ENCODE measurements at places on chromosomes 1 and 21.

- no peak for DNase-seq
These were observed 5.3 kb downstream of the LUZP1 start for GRCh38 chr1:23163395-23163794.

- peak; percentile 88 for DNase-seq
These were observed 18.7 kb downstream of the MFSD2A start for GRCh38 chr1:39973503-39974135.

GRCh38 chr1:39142401-39143060 is 62.0 kb upstream of the MACF1 start:
- no peak for DNase-seq

DNA sequence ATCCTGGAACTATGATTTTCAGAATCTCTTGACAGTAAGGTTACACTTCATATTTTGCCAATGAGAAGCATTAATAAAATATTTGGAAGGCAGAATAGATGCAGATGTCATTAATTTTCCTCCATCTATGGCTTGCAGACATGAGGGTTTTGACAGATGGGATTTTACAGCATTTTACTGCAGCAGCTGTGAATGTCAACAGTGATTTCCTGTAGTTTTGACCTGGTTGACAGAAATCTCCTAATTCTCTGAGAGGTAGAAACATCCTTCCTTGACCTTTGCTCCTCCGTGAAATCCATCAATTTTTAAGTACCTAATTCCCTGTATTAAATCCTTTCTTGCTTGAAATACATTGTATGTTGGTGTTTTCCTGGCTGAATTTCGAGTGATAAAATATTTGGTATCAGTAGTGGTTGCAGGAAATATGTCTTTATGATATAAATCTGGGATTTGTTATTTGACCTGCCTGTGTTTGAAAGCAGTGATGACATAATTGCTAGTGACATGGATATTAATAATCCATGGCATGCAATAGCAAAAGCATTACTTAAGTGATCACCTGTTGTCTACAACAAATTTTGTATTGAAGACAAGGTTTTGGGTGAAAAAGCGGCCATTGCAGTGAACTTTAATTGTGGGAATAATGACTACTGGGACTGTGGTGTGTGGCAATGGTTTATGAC is 73.9 kb downstream of the HLX start:
- no peak for DNase-seq

GRCh38 chr1:59237900-59238299 is 59.0 kb upstream of the FGGY start:
- no peak for DNase-seq

GRCh38 chr1:76269155-76269554 is 194.6 kb downstream of the ST6GALNAC3 start:
- no peak for DNase-seq

DNA sequence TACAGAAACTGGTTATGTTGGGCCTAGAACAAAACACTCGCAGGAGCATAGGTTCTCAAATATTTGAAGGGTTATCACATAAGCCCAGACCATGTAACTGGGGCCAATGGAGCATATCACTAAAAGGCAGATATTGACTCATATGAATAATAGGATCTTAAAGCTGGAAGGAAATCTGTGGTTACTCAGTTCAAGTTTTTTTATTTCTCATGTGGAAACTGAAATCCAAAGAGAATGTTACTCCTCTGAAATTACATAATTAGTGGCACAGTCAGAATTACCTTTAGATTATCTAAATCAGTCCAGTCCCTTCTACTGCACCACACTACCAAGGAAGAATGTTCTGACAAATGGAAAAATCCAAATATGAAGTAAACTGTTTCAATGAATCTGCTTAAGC is 12.0 kb downstream of the SLAMF8 start:
- no peak for DNase-seq

- peak; percentile 83 for DNase-seq
These were observed 14.6 kb downstream of the SLC35E2B start for GRCh38 chr1:1677718-1678580.

All from activated CD8-positive, alpha-beta memory T cell treated with anti-CD3 and anti-CD28 coated beads for 24 hours (primary cell).